T-helper 2 cell treated with Interferon-gamma antibody and Interleukin-4, amounts not matched to agents 5 μg/mL and 100 μg/mL, for 36 hours (primary cell): ENCODE measurements at places on chromosomes 11 and 22.

DNA sequence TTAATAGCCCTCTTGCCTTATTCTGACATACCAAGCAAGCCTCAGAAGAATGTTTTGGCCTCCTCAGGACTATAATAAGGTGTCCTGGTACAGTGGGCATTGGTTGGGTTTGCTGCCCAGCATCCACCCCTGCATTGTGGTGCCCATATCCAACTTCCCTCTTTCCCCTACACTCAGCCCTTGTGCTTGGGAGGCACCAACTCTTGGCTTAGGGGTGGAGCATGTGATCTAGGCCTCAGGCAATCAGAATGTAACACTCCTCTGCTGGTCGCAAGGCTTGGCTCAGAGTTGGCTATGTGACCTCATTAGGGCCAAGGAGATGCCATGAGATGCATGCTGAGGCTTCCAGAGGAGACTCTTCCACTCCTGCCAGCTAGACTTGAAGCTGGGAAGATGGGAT lies 123.0 kb downstream of the CSNK2A3 start:
- no peak for DNase-seq

DNA sequence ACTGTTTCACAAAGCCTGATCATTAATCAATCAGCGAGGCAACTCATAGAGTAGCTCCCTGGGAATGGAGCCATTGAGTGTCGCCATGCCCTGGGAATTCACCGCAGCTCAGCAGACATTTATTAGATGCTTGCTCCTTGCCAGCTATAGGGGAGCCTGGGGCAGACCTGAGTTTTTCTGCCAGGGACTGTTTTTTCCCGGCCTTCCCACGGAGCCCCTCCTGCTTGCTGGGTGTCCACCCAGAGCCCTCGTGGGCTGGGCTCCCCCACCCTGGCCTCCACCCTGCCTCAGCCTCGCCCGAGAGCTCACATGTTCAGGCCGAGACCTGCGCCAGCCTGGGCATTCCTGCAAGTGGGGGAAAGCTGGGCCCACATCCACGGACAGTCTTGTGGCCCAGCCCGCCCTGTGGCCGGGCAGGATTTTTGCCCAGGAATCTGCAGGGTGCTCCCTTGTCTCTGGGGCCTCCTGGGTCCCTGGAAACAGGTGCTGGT lies 64.9 kb downstream of the SMIM38 start:
- DNase-seq = no peak

GRCh38 chr11:126926376-126926791 lies 74.2 kb downstream of the KIRREL3 start:
- DNase-seq = no peak

DNA sequence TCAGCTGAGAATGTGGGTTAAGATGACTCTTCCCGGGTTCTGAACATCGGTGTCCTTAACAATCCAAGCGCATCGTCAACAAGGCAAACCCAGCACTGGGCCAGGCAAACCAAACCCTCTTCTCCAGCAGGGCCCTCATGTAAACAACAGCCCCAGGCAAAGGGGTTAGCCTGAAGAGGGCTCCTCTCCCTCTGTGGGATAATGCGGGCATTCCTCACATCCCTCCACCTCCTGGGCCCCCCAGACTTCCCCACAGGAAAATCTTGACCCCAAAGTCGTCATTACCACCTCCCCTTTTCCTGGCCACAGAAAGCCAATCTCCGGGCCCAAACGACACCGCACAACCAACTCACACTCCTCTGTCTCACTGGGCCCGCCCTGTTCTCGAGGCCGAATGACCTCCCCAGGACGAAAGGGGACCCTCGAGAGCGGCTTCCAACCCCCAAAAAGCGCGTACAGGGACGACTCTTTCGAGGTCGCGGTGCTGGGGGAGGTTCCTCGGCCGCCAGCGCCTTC lies 566 bp downstream of the DDB1 start:
- no peak for DNase-seq

- DNase-seq = no peak
Measured at GRCh38 chr11:103811870-103812455, 224.5 kb upstream of the DDI1 start.

DNA sequence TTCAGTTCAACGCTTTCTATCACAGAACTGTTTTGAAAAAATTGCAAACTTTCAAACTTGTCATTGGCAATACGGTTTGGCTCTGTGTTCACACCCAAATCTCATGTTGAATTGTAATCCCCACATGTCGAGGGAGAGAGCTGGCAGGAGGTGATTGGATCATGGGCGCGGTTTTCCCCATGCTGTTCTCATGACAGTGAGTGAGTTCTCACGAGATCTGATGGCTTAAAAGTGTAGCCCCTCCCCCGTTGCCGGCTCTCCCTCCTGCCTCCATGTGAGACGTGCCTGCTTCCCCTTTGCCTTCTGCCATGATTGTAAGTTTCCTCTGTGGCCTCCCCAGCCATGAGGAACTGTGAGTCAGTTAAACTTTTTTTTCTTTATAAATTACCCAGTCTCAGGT lies 1144.0 kb downstream of the BRD1 start:
- DNase-seq = no peak

GRCh38 chr11:72241291-72241781 lies 2.6 kb downstream of the PHOX2A start:
- no peak for DNase-seq

GRCh38 chr11:14111496-14111895 lies 149.0 kb downstream of the SPON1 start:
- DNase-seq = no peak

DNA sequence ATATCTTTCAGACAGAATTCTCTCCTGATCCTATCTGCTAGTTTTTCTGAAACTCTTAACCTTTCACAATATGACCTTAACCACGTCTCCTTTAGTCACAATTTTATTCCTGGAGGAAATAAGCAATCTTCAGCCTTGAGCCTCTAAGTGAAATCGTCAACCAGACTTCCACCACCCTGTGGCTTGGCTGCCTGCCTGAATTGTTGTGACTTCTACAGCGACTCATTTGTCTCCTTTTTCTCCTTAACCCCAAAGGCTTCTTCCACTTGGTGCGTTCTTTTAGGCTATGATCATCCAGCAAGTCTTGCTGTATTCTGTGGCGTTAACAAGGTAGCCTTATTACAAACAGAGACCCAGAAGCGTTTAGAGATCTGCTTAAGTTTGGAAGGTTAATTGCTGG lies 535.1 kb upstream of the ARHGAP42 start:
- DNase-seq = no peak

- DNase-seq = no peak
Measured at GRCh38 chr11:92873551-92873950, 95.9 kb upstream of the MTNR1B start.

- no peak for DNase-seq
Measured at GRCh38 chr11:17280494-17281127, 4.1 kb downstream of the NUCB2 start.

- DNase-seq = no peak
Measured at GRCh38 chr11:16956538-16957153, 57.6 kb downstream of the PLEKHA7 start.

GRCh38 chr11:134545521-134545920 lies 133.5 kb upstream of the B3GAT1 start:
- DNase-seq = no peak

DNA sequence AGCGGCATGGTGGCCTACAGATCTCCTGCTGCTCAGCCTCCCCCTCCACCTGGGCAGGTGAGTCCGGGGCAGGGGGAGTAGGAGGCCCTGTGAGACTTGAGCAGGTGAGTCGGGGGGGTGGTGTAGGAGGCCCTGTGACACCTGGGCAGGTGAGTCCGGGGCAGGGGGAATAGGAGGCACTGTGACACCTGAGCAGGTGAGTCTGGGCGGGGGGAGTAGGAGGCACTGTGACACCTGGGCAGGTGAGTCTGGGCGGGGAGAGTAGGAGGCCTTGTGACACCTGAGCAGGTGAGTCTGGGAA lies 299.3 kb downstream of the BRD1 start:
- no peak for DNase-seq

- no peak for DNase-seq
Measured at GRCh38 chr22:35752006-35752862, 34.6 kb downstream of the APOL5 start.

GRCh38 chr11:125621995-125622394 lies 3.0 kb upstream of the CHEK1 start:
- DNase-seq = no peak

GRCh38 chr11:93529707-93530467 lies 13.3 kb downstream of the SMCO4 start:
- peak; percentile 57 for DNase-seq

GRCh38 chr22:23373601-23374000 lies 193.3 kb downstream of the BCR start:
- DNase-seq = no peak

GRCh38 chr11:130043575-130043974 lies 26.1 kb upstream of the APLP2 start:
- DNase-seq = no peak

GRCh38 chr22:30425616-30426387 lies at the start of gene MTFP1:
Gene MTFP1 (plus strand): TSS chr22:30425768. CDS start chr22:30425880, 112 bp downstream.
- DNase-seq = peak; percentile 52

DNA sequence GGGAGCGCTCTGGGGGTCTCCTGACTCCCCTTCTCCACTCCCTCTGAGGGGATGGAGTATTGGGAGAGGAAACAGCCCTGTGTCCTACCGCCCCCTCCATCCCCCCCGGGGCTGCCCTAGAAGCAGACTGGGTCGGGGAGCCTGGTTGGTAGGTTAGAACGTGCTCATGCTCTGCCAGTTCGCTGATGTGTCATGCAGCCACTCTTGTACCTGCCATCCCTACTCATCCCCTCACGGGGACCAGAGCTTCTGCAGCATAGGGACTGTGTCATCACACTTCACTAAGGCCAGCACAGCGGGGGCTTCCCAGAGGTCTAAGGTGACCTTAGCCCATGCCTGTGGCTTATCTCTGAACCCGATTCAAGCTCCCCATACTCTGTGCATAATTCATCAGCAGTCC lies 4.7 kb downstream of the KCNJ1 start:
- no peak for DNase-seq

- DNase-seq = peak; percentile 57
Measured at GRCh38 chr11:726278-727220, 20.5 kb downstream of the EPS8L2 start.

DNA sequence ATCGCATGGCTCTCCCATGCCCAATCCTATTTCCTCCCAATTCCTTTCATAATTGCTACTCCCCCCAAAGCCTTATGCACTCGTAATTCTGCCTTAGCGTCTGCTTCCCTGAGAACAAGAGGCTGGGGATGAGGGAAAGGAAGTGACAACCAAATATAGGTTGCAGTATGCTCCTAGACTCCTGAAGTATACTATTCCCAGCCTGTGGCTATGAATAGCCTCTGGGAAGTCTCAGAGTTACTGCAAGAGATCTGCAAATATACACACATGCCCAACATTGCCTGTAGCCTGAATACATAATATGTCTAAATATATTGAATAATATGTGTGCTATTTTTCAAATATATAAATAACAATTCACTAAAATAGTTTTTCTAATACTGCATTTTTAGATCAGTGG lies 96.1 kb upstream of the CD44 start:
- DNase-seq = no peak

DNA sequence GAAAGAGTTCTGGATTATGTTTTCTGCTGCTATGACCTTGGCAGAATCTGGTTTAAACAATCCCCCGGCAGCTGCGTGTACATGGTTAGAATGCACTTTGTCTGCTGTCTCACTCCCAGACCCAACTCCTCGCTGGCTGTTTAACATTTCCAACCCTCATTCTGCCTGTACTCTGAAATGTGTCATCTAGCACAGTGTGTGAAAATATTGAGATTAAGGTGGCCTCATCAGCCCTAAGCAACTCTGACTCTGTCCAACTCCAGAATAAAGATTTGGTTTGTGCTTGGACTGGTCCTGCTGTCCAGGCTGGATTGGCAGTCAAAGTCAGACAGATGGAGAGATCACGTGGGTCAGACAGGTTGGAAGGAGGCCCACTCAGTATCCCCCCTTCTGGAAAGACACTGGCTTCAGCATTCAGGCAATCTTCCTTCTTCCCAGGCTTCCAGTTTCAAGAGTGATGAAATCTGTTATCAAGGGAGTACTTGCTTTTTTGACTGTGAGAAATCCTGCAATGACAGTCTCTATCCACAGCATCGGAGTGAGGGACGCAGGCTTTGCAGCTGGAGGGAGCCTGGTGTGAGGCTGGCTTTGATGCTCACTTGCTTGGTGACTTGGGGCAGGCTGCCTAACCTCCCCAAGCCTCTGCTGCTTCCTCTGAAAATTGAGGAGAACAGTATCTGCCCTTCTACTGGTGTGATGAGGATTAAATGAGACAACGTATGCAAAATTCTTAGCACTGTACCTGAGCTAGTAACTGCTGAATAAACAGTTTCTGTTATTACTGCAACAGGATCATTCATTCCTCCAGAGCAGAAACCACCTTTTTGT lies 29.8 kb downstream of the ABTB2 start:
- DNase-seq = no peak

GRCh38 chr11:57175478-57175877 lies 6.3 kb upstream of the LRRC55 start:
- no peak for DNase-seq

GRCh38 chr11:29119707-29120618 lies 896.9 kb downstream of the KCNA4 start:
- DNase-seq = no peak

DNA sequence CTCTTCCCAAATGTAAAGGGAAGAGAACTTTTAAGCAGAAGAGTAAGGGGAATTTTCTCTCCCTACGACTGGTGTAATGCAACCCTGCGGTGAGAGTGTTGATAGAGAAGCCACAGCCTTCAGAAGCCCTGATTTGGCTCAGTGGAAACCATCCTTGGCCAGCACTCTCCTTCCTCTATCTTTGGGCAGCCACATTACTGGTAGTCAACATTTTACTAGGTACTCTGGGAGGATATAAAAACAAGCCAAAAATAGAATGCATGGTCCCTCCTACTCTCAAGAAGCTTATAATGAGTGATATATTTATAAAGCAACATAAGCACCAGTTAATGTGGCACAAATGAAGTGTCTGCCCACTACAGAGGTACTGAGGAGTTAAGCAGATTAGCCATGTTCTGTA lies 201.8 kb upstream of the NCAM1 start:
- DNase-seq = no peak

- DNase-seq = no peak
Measured at GRCh38 chr11:76453248-76453647, 8.4 kb downstream of the EMSY start.

DNA sequence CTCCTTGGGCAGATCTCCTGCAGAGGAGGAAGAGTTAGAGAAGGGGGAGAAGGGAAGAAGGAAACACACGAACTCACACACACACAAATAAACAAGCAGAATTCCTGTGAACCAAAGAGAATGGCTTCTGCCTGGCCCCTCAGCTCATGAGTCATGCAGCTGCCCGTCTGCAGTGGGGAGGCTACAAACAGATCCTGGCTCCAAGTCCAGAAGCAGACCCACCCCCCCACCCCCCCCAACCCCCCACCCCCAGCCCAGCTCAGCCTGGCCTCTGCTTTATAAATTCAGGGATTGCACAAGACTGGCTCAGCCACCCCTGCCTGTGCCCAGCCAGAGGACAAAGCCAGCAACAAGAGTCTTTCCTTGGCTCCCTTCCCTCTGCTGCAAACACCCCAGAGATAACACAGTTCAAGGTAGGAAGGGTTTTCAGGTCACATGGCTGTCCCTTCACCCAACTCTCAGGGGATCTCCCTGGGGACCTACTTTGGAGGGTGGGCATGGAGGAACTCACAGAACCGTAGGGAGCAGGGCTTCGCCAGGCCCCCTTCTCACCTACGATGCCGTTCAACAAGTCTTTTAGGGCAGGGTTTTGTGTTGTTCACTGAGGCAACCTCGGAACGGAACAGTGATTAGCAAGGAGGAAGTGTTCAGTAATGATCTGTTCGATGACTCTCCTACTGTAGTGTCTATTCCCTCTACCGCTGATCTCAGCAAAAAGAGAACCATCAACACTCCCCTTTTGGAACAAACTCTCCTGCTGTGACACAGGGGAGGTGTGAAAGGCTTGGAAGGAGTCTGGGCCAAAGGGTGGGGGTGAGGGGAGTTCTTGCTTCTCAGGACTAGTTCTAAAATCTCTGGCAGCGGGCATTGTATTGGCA lies 35.5 kb downstream of the RPL27A start:
- DNase-seq = no peak

- no peak for DNase-seq
Measured at GRCh38 chr11:111342329-111342728, 36.7 kb downstream of the POU2AF1 start.
